ENCODE measurements at places on chromosomes 13 and 19.

DNA sequence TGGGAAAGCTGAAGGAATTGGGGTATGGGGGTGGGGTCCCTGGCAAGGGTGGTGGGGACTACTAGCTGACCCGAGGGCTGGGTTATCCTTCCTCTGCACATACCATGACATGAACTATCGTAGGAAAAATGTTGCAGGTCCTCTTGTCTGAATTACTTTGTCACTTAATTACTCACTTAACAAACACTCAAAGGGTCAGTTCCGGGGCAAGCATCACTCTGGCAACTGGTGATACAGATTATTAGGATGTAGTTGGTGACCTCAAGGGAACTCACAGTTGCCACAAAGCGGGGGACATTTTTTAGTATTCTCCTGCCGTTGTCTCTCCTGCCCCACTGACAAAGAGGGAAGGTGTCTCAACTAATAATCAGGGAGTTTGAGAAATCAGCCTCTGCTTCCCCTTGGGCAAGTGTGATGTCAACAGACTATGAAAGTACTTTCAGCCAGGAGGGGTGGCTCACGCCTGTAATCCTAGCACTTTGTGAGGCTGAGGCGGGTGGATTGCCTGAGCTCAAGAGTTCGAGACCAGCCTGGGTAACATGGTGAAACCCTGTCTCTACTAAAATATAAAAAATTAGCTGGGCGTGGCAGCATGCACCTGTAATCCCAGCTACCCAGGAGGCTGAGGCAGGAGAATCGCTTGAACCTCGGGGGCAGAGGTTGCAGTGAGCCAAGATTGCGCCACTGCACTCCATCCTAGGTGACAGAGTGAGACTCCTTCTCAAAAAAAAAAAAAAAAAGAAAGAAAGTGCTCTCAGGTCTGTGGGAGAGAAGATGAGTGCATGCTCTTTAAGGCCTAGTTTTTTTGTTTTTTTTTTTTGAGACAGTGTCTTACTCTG is 10.3 kb downstream of the DNAJB1 start:
- no peak for DNase-seq

DNA sequence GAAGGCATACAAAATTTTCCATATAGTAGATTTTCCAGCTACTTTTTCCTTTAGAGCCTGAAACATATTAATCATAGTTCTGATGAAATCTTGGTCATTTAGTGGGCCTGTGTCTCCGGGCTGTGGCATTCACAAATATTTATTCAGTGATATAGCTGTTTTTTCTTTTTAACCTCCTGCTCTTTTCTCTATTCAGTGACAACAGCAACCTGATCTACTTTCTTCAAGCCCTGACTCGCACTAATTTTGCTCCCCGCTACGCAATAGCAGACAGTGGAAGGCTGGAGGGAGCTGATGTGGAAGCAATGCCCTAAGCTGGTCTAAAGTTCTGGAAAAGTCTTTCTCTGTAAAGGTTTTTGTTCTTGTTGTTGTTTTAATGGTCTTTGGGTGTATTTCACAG is 289.7 kb downstream of the SLITRK6 start:
- DNase-seq = no peak

DNA sequence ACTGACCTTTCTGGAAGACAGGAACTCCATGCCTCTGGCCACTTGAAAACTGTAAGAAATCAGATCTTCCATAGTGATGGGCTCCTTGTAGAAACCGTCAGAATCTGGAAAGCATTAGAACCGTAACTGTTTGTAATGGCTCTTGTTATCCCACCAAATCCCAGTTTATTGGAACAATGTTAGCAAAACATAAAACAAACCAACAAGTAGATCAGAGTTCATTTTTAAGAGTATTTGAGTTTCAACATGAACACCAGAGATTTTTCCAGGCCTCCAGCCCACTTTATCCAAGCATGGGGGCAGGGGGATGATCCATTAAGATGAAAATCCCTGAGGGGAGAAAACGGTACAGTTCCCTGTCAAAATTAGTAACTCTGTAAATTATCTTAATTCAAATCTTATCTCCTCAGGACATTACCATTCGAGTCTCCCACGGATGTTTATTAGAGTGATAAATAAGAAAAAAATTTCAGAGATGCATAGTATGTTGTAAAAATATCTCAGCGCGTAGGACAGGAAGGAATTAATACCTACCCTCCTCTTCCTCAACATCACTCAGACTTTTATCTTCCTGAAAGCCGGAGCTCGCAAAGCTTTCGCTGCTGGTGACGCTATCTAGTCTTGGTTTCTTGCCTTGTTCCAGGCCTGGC is 172.5 kb downstream of the FLT1 start:
- no peak for DNase-seq

DNA sequence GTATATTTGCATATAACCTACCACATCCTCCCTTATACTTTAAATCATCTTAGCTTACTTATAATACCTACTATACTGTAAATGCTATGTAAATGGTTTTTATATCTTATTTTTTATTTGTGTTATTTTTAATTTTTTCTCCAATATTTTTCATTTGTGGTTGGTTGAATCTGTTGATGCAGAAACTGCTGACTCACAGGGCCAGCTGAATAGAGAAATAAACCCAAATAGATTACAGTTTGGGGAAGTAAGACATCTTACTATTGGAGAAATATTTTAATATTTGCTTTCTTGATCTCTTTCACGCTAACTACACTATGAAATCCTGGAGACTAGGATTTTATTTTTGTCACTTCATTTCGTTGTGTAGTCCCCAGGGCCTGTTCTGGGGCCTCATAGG is 7.1 kb downstream of the SMAD9 start:
- DNase-seq = no peak

DNA sequence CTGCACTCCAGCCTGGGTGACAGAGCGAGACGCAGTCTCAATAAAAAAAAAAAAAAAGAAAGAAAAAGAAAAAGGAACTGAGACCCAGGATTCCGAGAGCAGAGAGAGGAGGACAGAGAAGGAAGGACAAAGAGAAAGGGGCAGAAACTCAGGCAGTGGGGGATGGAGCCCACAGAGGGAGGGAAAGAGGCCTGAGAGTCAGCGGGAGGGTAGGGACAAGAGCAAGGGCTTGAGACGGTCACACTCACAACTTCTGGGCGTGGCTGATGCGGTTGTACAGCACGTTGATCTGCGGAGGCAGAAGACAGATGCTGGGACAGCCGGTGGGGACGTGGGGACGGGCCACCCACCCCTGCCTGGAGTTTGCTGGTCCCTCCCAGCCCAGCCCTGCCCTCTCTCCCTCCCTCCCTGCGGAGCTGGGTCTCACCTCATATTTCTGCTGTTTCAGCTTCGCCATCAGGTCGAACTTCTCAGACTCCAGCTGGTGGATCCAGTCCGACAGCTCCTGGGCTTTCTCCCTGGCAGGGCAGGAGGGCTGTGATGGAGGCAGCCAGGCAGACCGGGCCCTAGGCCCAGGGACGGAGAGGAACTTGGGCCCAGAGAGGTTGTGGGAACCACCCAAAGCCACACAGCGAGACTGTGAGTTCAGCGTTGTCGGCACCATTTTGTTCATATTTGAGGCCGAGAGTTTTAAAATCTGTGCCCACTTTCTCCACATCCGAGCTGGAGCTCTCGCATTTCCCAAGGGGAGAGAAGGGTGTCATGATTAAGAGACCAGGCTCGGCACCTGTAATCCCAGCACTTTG is 15.2 kb downstream of the TNNT1 start:
- no peak for DNase-seq

GRCh38 chr19:5545051-5545450 is 22.7 kb downstream of the TINCR start:
- no peak for DNase-seq

DNA sequence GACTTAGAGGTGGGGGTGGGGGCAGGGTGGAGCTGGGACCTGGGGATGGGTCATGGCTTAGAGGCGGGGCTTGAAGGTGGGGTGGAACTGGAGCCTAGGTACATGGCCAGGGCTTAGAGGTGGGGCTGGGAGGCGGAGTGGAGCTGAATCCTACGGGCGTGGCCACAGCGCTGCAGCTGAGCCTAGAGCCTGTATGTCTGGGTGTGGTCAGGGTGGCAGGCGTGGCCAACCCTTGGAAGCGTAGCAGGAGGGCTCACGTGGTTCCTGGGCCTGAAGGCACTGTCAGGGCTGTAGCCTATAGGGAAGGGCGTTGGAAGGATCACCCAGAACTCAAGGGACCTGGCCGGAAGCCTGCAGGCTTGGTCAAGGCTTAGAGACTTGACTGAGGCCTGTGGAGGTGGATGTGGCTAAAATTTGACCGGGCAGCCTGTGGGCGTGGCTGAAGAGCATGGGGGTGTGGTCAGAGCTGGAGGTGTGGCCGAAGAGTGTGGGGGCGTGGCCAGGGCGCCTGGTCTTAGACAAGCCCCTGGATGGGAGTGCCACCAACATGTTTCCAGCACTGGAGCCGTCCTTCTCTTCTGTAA is 24.3 kb downstream of the COLGALT1 start:
- no peak for DNase-seq

DNA sequence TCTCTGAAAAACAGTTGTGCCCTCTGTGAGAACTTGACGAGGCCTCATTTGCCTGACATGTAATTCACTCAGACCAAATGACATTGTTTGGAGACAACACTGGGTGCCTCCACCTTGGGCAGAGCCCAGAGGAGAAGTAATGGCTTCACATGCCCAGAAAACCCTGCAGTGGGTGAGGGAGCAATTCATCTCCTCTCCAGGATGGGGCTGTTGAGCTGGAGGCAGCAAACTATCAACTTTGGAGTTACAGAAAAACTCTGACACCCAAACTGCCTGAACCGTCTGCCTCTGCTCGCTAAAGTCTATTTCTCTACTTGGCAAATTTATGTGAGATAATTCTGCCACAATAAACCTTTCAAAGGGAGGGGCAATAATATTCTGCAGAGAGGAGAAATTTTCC is 146.9 kb downstream of the DCLK1 start:
- no peak for DNase-seq

DNA sequence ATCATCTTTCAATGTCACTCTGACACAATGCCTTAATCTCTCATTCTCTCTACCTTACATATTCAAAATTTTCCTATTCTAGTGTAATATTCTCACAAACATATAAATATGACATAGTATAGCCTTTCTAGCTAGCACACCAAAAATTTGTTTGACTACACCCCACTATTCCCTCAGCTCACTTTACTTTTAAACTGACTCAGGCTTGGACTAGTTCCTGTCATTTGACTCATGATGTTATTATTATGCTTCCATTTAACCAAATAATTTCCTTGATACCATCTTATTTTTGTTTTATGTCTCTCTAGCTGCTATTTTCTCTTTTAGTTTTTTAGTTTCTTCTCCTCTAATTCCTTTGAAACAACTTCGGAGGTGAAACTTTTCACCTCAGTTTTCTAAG is 1745.6 kb upstream of the PCDH20 start:
- DNase-seq = no peak

GRCh38 chr19:6639439-6639838 is 30.5 kb downstream of the TNFSF14 start:
- DNase-seq = no peak

- no peak for DNase-seq
Measured at GRCh38 chr13:84417416-84417815, 535.1 kb upstream of the SLITRK1 start.

DNA sequence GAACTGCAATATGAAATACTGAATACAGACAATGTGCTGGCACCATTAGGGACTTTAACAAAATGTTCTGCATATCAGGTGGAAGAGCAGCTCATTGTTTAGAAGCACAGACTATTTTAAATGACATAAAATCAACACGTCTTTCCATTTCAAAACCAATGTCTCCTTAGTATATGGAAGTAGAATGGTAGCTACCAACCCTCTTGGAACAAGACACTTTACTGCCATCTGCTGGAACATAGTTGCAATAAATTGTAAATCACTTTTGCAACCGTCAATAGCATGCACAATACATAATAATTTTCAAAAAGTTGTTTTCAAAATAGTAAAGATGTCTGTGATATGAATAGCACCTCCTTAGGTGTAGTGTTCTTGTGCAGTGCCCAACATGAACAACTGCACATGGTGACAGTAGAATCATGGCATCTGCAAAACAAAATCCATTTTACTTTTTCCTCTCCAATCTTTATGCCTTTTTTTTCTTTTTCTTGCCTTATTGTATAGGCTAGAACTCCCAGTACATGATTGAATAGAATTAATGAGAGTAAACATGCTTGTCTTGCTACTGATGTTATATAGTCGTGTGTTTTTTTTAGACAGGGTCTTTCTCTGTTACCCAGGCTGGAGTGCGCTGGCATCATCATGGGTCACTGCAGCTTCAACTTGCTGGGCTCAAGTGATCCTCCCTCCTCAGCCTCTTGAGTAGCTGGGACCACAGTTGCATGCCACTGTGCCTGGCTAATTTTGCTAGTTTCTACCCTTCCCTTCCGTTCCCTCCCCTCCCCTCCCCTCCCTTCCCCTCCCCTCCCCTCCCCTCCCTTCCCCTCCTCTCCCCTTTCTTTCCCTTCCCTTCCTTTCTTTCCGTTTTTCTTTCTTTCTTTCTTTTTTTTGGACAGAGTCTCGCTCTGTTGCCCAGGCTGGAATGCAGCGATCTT is 7.8 kb upstream of the LYPD5 start:
- no peak for DNase-seq

DNA sequence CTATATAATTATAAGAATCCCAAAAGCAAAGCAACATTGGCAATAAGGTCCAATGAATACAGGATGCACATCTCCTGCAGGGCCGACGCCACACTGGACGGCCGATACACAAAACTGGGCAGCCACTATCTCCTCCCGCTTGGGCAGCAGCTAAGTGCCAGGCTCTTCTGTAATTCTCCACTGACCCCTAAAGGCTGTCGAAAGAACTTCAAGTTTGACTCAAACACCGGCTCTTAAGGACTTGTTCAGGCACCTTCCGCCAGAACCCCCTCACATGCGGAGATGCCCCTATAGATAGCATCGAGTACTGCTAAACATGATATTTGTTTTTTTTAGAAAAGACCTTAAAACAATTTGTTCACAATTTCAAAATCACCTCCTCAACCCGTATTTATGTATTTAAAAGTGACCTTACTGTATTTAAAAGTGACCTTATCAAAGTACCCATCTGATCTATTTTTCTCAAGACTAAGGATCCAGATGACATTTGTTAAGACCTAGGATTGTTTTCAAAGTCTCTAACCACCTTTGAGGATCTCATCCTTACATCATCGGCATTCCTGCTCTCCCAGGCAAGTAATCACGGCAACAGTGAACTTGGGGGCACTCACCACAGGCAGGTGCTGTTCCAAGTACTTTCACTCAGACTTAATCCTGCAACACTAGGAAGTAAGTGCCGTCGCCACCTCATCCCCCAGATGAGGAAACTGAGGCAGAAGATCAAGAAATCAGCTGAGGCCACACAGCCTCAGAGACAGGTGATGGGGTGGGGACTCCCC is 77.8 kb downstream of the TUBGCP3 start:
- no peak for DNase-seq

All from stimulated activated CD8-positive, alpha-beta memory T cell treated with anti-CD3 and anti-CD28 coated beads, Interleukin-4, amount 100 ng/mL, for 1 hour (primary cell).